Hematopoietic multipotent progenitor cell treated with erythropoietin and hydrocortisone succinate and interleukin-3 and kit ligand, for 4 days (in vitro differentiated cells): ENCODE measurements at places on chromosomes 7 and 10.
A peak's percentile ranks its signal among the peaks of the same experiment; 100 is the strongest.

DNA sequence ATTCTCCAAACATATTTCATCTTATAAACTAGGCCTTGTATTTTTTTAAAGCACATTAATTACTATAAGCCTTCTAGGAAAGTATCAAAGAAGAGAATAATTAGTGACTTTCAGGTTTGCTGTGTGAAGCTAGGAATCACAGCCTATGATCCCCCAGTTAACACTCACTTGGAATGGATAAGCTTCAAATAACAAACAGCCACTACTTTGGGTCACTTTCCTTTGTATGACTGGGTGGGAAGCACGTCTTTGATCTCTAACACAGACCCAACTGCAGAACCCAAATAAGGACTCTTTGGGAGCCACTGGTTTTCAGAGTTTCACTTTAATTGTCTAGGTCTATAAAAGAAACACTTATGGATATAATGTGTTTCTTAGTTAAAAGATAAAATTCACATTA, 769.3 kb downstream of the MAGI2 start:
- no peak for DNase-seq

DNA sequence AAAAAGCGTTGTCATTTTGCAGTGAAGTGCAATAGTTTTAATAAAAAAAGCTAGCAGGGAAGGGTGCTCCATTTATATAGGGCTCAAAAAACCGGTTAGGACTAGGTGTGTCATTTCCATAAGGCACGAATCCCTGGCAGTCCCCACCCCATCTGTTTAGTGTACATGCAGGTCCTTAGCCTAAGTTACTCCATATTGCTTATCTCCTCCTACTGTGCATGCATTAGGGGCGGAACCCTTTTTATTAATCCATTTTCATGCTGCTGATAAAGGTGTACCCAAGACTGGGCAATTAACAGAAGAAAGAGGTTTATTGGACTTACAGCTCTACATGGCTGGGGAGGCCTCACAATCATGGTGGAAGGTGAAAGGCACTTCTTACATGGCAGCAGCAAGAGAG, 301.4 kb downstream of the ABCA13 start:
- no peak for DNase-seq

DNA sequence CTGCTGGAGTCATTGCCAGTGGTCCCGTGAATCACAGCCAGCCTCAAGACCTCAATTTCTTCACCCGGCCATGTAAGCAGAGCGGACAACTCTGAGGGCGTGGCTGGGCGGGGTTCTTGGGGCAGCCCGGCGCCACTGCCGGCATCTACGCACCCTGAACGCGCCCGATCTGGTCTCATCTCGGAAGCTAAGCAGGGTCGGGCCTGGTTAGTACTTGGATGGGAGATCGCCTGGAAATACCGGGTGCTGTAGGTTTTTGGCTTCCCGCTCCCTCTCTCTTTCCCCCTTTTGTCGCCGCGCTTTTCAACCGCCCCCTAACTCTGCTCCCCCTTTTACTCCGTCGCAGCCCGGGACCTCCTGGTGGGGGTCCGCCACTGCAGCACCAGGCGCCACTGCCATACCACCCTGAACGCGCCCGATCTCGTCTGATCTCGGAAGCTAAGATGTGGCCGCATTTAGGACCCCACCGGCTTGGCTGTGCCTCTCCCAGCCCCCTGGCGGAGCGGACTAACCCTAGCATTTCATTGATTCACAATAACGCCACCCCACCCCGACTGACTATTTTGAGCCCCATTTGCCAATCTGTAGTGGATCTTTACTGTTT, 25.3 kb downstream of the GARIN1A start:
- peak; percentile 89 for DNase-seq

- DNase-seq = no peak
These were observed 28.9 kb downstream of the PON1 start for GRCh38 chr7:95295397-95295796.

- no peak for DNase-seq
These were observed 70.4 kb downstream of the ASB13 start for GRCh38 chr10:5595994-5596471.

GRCh38 chr7:152502813-152503790, 67.3 kb upstream of the KMT2C start:
- DNase-seq = no peak

- peak; percentile 80 for DNase-seq
These were observed 4.0 kb upstream of the SH3PXD2A start for GRCh38 chr10:103859161-103860086.

- DNase-seq = no peak
These were observed 17.0 kb downstream of the MIOS start for GRCh38 chr7:7583731-7584130.

- DNase-seq = no peak
These were observed 275.0 kb downstream of the PTEN start for GRCh38 chr10:88138319-88138848.

- DNase-seq = no peak
These were observed 371.0 kb downstream of the NRG3 start for GRCh38 chr10:82245906-82246560.

- DNase-seq = peak; percentile 72
These were observed 3.1 kb downstream of the HERPUD2 start for GRCh38 chr7:35691827-35692307.
